ENCODE measurements at places on chromosomes 5 and 9.

DNA sequence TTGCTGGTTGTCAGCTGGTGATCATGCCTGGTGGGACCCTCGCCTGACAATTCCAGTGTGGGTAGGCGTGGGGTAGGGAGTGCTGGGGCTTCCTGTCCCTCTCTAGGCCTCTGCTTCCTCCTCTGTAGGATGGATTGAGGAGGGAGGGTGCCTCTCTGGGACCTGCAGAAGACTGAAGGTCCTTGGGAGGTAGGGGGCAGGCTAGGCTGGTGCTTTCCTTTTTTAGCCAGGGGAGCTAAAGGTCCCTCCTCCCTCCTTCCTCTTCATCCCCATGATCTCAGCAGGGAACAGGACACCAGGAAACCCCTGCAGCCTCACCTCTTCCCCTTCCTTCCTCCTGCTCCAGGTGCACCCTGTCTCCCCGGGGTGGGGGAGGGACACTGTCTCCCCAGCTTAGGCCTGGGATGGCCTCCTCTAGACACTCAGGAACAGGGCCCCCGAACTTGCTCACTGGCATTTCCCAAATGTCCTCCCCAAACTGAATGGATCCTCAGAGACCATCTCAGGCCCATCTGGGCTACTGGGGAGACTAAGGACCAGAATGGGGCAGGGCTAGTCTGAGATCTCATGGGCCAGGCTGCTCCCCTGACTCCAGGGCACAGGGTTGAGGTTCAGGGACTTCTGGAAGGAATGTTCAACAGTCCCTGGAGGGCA lies 8.4 kb downstream of the SH2D3C start:
- DNase-seq = no peak

DNA sequence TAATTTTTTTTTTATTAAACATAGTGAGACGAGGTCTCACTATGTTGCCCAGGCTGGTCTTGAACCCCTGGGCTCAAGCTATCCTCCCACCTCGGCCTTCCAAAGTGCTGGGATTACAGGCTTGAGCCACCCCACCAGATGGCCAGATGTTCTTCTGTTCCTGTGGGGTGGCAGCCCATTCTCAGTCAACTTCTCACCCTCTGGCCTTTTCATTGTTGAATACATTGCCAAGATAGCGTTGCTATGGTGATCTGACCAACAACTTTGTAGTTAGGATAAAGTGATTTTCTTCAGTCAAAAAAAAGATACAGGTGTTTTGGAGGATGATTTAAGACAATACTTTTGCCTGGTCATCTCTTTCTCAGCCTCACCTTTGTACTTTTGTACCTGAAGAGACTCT lies 109.1 kb downstream of the EGFLAM start:
- DNase-seq = no peak

DNA sequence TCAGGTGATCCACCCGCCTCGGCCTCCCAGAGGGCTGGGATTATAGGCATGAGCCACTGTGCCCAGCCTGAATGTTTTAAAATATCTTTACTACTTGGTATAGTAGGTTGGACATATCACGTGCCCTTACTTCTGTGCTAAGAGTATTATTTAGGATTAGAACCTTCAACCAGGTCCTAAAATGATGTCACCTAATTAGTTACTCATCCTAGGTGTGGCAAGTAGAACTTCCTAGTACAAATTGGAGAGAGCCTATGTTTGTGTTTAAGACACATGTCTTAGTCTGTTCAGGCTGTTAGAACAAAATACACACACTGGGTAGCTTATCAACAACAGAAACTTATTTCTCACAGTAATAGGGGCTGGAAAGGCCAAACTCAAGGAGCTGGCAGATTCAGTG lies 51.5 kb downstream of the ZFAND5 start:
- no peak for DNase-seq

- no peak for DNase-seq
Measured at GRCh38 chr5:36173426-36173825, 21.5 kb downstream of the SKP2 start.

DNA sequence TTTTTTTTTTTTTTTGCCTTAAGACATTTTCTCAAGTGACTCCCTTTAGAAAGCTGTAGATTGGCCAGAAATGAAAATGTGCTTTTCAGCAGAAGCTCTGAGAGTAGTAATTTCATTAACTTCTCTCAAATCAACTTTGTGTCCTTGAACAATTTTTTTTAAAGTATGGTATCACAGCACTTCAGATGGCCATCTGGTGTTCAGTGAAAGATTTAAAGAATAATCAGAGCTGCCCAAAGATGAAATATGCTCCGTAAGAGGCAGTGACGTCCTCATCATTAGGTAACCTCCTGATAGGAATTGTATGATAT lies 43.0 kb upstream of the PCAT7 start:
- DNase-seq = no peak

DNA sequence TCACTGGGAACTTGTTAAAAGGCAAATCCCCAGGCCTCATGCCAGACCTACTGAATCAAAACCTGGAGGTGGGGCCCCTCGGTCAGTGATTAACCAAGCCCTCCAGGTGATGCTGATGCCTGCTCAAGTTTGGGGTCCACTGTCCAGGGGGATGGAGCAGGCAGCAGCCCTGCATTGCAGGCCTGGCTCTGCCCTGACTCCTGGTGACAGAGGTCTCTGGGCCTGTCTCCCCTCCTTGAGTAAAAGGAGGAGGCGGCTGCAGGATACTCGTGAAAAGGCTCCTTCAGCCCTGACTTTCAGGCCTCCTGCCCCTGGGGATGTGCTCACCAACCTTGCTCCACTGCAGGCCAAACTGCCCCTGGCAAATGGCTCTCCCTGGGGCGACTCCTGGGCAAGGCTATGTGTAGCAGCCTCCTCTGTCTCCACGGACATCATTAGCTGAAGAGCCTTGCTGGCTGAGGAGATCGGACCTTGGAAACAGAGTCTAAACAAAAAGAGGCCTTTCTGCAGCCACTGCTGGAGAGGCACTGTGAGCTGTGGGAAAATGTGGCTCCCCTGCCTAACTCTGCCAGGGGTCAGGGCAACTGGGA lies 134.8 kb upstream of the ALDH1B1 start:
- no peak for DNase-seq

DNA sequence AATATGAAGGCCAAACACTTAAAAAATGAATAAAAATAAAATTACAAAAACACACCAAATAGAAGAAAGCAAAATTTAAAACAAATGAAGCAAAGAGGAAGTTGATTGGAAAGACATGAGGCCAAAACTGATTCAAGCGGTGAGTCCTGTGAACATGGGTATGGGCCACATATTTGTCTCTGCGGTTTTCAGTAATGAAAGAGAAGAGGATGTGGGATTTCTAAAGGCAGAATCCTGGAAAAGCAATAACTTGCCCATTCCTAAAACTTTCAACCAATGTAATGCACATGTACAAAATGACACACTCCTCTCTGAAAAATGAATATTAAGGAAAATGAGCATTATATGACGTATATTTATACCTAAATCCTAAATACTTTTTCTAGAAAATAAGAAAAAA lies 263.7 kb downstream of the SEMA5A start:
- DNase-seq = no peak

- no peak for DNase-seq
Measured at GRCh38 chr9:137048655-137049543, 2.9 kb upstream of the NPDC1 start.

DNA sequence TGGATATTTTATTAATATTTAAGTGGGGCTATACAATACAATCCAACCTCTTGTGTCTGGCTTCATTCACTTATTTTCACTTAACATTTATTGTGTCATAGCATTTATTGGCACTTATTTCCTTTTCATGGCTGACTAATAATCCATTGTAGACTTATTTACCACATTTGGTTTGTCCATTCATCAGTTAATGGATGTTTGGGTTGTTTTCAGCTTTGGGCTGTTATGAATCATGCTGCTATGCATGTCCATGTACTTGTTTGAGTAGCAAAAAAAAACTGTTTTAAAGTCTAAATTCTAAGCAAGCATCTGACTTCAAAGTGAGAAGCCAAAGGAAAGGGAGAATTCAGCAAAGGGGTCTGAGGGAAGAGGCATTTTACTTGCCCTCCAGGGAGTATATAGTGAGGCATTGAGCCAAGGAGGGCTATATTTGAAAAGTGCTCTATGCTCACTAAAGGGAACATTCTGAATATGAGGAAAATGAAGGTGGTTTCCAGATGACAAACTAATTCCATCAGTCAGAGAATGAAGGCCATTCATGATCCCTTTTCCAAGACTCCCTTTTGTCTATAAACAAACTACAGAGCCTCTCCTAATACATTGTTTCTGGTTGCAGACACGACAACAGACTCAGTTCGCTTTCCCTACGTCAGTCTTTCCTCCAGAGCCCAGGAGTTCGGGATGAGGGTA lies 532.8 kb upstream of the KLF4 start:
- no peak for DNase-seq

All from stimulated activated CD8-positive, alpha-beta memory T cell treated with anti-CD3 and anti-CD28 coated beads, Interleukin-15, amount 100 ng/mL, for 4 hours (primary cell).